T-cell (primary cell): ENCODE measurements at places on chromosomes 1 and 21.
A peak's percentile ranks its signal among the peaks of the same experiment; 100 is the strongest.

GRCh38 chr1:183577897-183578465 is 12.3 kb downstream of the NCF2 start:
- DNase-seq: no peak

DNA sequence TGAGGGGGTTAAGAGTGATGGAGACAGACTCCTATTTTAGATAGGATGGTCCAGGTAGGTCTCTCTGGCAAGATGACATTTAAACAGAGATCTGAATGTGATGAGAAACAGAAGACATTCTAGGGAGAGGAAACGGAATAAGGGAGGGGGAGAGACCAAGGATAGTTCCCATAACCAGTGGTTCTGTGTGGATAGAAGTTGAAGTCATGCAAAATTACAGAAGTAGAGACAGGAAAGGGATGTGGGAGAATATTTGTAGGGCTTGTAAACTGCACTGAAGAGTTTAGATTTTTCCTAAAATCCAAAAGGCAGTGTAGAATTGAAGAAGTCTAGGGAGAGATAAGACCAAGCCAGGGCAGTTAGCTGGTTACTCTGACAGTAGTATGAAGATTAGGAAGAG is 200.6 kb downstream of the GRIK1 start:
- no peak for DNase-seq

GRCh38 chr1:47209091-47209490 is 19.3 kb upstream of the PDZK1IP1 start:
- DNase-seq: no peak

- DNase-seq: no peak
These were observed 15.5 kb upstream of the CITED4 start for GRCh38 chr1:40877698-40878097.

- peak; percentile 73 for DNase-seq
These were observed 2.8 kb downstream of the S100A6 start for GRCh38 chr1:153532769-153533599.

- DNase-seq: no peak
These were observed 102.5 kb downstream of the PLXNA2 start for GRCh38 chr1:208141610-208142192.

- no peak for DNase-seq
These were observed 6.2 kb downstream of the C1orf198 start for GRCh38 chr1:230861970-230862595.

- DNase-seq: no peak
These were observed 188.4 kb downstream of the CLIC6 start for GRCh38 chr21:34857122-34857713.

DNA sequence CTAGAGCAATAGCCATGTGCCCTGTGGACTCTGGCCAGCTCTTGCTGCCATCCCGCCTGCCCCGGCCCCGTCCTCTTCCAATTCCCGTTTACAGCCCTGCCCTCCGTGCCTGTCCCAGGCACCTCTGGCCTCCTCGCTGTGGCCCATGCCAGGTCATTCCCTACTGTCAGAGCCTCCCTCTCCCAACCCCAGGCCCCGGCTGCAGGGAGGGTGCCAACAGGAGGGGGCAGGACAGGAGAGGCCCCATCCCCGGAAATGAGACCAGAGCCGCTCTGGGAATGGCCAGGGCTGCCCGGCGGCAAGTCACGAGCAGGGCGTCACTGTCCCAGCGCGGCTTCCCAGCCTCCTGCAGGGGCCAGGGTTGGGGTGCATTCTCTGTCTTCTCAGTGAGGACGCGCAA is 23.5 kb upstream of the TSPEAR start:
- no peak for DNase-seq

DNA sequence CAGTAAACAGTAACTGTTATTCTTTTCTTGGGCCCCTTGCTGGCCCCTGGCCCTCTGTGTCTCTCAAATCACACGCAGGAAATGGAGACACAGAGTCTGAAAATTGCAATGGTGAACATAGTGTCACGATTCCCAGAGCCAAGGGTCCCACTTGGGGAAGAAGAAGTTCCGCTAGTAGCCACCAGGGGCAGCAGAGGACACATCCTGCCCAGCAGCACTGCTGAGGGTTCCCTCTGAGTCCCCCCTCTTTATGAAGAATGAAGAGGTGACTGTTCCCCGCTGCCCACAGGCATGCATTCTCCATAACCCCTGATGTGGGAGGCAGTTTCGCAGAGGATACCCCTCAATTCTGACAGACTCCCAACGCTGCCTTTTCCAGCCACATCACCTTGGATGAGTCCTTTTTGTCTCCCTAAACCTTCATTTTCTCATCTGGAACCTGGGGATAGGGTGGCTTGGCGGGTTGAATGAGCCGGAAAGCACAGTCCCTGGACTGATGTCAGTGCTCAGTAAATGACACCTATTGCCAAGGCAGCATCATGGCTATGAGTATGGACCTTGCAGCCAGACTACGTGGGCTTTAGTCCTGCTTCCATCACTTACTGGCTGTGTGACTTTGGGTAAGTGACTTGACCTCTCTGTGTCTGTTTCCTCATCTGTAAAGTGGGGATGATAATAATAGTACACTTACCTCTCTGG is 238.0 kb upstream of the TMEM51 start:
- peak; percentile 19 for DNase-seq

DNA sequence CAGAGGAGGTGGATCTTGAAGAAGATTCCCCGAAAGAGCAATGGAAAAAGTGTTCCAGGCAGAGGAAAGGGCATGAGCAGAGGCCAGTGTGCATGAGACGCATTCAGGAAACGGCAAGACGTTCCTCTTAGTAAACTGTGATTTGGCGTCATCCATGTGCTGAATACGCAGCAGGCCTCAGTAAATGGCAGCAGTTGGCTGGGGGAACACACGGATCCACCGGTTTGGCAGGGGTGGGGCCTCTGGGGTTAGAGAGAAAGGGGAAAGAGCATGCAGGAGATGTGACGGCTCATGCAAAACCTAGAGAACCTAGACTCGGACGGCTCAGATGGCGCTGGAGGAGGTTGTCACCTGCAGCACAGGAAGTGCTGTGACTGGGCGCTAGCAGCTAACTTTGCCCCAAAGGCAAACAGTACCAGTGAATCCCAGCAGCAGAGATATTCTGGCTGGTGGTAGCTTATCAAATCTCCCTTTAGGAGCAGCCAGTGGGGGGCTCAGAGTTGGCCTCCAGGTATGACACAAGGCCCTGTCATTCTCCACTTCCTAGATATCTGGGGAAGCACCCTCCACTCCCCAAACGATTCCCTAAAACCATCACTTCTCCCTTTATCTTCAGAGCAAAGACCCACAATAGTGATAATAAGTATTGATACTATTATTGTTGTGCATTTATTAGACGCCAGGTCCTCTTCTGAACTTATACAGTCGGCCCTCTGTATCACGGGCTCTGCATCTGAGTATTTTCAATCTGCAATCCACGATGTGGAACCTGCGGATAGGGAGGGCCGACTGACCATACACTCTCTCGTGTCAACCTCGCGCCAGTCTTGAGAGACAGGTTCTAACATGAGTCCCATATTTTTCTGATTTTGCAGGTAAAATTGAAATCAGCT is 7.6 kb downstream of the LAPTM5 start:
- DNase-seq: peak; percentile 69

- no peak for DNase-seq
These were observed 246.9 kb upstream of the ST6GALNAC5 start for GRCh38 chr1:76620371-76620770.

DNA sequence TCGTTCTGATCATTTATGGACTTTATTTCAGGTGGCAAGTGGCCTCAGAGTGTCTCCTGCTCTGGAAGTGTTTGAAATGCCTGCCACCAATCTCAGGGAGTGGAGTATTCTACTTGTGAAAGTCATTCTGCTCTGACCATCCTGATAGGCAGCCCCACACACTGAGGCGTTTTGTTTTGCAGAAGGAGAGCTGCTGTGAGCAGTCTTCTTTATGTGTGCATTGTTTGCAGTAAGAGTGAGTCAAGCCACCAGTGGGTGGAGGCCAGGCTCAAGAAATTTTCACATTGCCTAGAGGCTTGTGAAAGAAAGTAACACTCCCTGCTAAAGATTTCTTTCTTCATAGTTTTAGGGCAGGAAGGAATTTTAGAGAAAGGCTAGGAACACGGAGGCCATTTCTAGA is 204.4 kb downstream of the SLC35F3 start:
- no peak for DNase-seq

GRCh38 chr1:66761221-66761620 is 9.0 kb downstream of the DYNLT5 start:
- no peak for DNase-seq

- no peak for DNase-seq
These were observed 2.8 kb upstream of the TARS2 start for GRCh38 chr1:150484431-150484830.

GRCh38 chr1:151716771-151717631 is at the start of gene CELF3:
CELF3 (minus strand) TSS chr1:151716803; CDS start chr1:151716020, 783 bp downstream.
- no peak for DNase-seq
